ENCODE measurements at places on chromosomes 2 and 18.

- no peak for DNase-seq
Observed at GRCh38 chr18:6488956-6489355, 74.2 kb upstream of the L3MBTL4 start.

DNA sequence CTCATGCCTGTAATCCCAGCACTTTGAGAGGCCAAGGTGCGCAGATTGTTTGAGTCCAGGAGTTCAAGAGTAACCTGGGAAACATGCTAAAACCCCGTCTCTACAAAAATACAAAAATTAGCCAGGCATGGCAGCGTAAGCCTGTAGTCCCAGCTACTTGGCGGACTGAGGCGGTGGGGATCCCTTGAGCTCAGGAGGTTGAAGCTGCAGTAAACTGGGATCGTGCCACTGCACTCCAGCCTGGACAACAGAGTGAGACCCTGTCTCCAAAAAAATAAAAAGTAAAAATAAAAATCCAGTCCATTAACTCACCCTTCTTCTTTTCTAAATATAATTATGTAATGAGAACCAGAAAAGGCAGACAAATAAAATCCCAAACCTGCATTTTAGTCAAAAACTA lies 8.2 kb downstream of the BAZ2B start:
- DNase-seq, result no peak

GRCh38 chr18:11411048-11411447 lies 198.3 kb upstream of the SLC35G4 start:
- DNase-seq, result no peak

GRCh38 chr18:47166294-47166693 lies 9.9 kb downstream of the IER3IP1 start:
- no peak for DNase-seq

GRCh38 chr2:200408428-200409316 lies 101.2 kb downstream of the KCTD18 start:
- DNase-seq, result peak; percentile 68

DNA sequence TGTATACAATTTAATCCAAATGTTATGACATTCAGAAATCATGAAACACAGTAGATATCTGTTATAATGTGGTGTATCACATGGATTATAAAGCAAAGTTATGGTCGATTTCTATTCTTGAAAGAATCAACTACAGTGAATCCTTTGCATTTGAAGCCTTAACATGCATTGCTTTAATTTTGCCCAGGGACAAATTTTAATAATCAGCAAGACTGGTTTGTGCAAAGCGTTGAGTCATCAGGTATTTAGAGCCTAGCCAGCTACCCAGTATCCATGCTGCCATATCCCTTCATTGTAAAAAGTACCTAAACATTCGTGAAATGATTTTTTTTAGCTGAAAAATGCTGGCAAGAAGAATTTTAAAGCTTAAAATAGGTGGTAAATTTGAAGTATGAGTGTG lies 8.9 kb upstream of the SPDYA start:
- DNase-seq, result no peak
